ENCODE measurements at places on chromosomes 3 and 15. TPM values are rescaled to one million over a fixed set of nuclear protein-coding genes. Genes with fewer than 3 reads are reported as not detected.
A peak's percentile ranks its signal among the peaks of the same experiment; 100 is the strongest.

GRCh38 chr3:141151439-141151838, 80.2 kb upstream of the PXYLP1 start:
- DNase-seq = no peak

DNA sequence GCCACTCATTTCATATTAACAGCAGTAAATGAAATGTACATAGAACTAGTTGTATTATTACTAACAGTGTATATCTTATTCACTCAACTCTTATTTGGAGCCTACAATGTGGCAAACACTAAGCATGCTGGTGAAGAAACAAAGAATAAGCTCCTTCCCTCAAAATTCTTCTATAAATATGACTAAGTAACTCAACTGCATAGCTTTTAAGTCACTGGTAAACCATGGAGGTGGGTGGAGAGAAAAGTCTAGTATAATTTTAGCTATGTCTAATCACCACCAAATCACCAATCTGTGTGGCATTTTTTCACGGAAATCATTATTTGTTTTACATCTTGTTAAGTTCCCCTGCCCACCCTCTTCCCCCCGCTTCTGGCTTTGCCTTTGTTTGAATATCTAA, 17.5 kb downstream of the COPS2 start:
- DNase-seq = no peak

DNA sequence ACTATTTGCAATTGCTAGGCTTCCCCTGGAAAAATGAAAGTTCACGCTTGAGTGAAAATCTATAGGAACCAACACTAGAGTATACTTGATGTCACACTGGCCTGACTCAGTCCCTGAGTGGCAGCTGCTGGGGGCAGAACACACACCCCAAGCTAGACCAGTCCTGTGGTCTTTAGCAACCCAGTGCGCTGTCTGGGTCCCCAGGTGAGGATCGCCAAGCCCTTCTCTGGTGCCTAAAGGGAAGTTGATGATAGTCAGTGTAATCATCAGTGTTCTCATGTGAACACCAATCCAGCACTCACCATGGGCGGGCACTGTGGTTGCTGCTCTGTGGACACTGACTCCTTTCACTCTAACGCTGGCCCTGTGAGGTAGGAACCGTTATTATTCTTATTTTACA, 11.2 kb downstream of the ALDH1A3 start:
- DNase-seq = no peak

GRCh38 chr3:101884776-101885175, 35.5 kb downstream of the NFKBIZ start:
- no peak for DNase-seq

GRCh38 chr15:37933666-37934065, 774 bp upstream of the TMCO5A start:
- peak; percentile 86 for DNase-seq

DNA sequence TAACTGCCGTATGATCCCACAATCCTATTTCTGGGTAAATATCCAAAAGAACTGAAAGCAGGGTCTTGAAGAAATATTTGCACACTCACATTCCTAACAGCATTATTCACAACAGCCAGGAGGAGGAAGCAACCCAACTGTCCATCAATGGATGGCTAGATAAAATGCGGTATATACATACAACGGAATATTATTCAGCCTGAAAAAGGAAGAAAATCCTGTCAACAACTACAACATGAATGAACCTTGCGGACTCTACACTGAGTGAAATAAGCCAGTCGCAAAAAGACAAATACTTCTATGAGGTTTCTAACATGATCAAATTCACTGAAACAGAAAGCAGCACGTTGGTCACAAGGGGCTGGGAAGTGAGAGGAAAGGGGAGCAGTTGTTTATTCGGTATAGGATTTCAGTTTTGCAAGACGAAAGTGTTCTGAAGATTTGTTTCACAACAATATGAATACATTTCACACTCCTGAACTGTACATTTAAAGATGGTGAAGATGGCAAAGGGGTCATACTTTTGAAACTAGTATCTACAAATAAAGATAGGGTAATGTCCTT, 6.2 kb downstream of the DLG1 start:
- DNase-seq = peak; percentile 67

- no peak for DNase-seq
Observed at GRCh38 chr3:108189440-108189839, 32.8 kb downstream of the IFT57 start.

DNA sequence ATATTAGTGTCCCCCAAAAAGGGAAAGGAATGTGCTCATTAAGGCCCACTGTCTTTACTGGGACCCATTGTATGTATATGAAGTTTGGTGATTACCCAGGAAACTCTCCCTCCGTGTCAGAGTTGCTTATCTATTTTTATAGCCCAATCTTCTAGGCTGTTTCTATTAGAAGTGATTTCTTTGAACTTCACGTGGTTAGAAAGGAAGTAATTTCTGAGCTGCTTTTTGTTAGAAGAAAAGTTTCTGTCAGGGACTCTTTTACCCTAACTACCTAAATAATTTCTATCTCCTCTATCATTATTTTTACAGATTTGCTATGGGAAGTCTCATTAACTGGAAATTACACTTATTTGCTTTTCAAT, 17.7 kb upstream of the SENP7 start:
- DNase-seq = no peak

- DNase-seq = peak; percentile 76
Observed at GRCh38 chr15:101372149-101372577, 77.1 kb upstream of the SNRPA1 start.

GRCh38 chr15:77816983-77817382, 184.3 kb upstream of the LINGO1 start:
- DNase-seq = no peak

DNA sequence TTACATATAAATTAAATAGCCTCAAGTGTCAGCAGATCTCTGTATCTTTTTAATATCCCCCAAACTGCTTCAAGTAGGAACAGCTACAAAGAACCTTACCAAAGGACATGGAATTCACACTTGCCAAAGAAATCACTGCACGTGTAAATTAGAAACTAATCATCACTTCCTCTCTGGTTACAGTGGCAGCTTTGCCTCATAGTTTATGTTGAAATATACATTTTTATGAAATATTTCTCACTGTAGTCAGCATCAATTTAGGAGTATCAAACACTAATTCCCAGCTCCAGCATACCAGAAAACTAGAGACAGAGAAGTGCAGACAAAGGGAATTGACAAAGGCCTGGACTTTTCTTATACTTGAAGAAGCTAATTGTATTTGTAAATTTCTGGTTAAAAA, 260.9 kb downstream of the TIGIT start:
- DNase-seq = peak; percentile 24

GRCh38 chr3:171160325-171160724, 133.8 kb upstream of the SLC2A2 start:
- no peak for DNase-seq

- DNase-seq = no peak
Observed at GRCh38 chr3:81952141-81952540, 190.7 kb upstream of the GBE1 start.

- DNase-seq = no peak
Observed at GRCh38 chr15:38202361-38202760, 50.3 kb upstream of the SPRED1 start.

DNA sequence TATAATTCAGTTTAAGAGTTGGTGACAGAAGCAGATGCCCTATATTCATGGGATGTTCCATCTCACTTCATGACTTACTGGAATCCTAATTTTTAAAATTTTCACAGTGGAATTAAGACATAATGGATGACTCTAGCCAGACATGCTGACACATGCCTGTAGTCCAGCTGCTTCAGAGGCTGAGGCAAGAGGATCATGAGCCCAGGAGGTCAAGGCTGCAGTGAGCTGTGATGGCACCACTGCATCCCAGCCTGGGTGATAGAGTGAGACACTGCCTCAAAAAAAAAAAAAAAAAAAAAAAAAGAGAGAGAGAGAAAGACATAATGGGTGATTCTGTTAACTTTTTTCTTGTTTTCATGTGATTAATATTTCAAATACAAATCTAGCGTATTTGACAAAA, 123.6 kb downstream of the KLHL25 start:
- DNase-seq = no peak

DNA sequence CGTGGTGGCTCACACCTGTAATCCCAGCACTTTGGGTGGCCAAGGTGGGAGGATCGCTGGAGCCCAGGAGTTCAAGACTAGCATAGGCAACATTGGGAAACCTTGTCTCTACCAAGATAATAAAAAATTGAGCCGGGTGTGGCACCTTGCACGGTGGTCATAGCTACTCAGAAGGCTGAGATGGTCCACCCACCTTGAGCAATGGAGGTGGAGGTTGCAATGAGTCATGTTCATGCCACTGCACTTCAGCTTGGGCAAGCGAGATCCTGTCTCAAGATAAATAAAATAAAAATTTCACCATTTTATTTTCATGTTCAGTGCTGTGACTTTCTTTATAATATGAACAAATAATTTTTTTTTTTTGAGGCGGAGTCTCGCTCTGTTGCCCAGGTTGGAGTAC, 12.5 kb downstream of the MAPK6 start:
- peak; percentile 44 for DNase-seq

GRCh38 chr15:73624530-73624929, 8.7 kb downstream of the NPTN start:
- DNase-seq = no peak

DNA sequence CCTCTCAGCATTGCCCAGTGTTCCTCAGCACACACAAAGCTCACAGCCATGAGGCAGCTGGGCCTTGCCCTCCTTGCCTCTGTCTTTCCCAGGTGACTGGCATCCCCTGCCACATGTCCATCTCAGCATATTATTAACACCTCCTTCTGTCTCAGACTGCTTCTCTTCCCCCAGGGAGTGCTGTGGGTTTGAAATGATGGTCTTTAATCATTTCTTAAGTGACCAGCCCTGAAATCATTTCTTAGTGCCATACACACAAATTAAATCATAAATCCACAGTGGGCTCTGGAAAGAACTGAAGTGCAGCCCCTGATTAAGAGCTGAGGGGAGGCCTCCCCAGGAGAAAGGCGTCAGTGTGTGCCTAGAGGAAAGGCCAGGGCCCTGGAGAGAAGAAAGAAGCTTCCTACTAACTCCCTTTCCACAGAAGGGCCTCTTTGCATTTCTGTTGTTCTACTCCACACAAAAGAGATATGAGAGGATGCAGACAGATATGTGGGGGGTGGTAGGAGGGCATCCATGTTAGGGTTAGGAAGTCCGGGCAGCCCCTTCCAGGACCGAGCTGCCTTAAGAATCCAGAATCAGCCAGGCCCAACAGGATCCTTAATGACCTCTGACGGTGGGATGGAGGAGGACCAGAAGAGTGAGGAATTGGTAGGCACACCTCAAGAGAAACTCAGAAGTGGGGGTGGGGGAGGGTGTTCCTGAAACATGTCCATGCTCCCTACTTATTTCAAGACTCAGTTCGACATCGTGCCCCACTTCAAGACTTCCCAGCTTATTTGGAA, 290.8 kb downstream of the EPHB1 start:
- DNase-seq = no peak

GOLGA8S gene
- under 0.01 TPM for total RNA-seq

RBPMS2 gene
- not detected for total RNA-seq

AMIGO3 gene
- total RNA-seq = 0.43 TPM

LRRK1 gene
- 11.6 TPM for total RNA-seq

PLA2G4E gene
- total RNA-seq = not detected

CHL1 gene
- total RNA-seq = not detected

RPL15 gene
- 1,935 TPM for total RNA-seq

SIDT1 gene
- not detected for total RNA-seq

RLBP1 gene
- total RNA-seq = not detected

PLA2G4D gene
- not detected for total RNA-seq

PDHB gene
- total RNA-seq = 114 TPM

P2RY14 gene
- not detected for total RNA-seq

ZNF80 gene
- not detected for total RNA-seq

RHOA gene
- 626 TPM for total RNA-seq
